Omental fat pad (tissue), 4 donors: ENCODE measurements at places on chromosomes 2 and 18. TPM values are rescaled to one million over a fixed set of nuclear protein-coding genes. Genes with fewer than 3 reads are reported as not detected.

The RGPD4 gene
- not detected for total RNA-seq

- DNase-seq, result no peak
Observed at GRCh38 chr2:40831321-40831873, 379.5 kb upstream of the SLC8A1 start.

- DNase-seq, result no peak
Observed at GRCh38 chr2:71223767-71224333, 3.1 kb downstream of the PAIP2B start.

GRCh38 chr2:42965910-42966309 is 173.5 kb upstream of the HAAO start:
- no peak for DNase-seq
